GM19239 (cell line): ENCODE measurements at places on chromosomes 16 and 17.

DNA sequence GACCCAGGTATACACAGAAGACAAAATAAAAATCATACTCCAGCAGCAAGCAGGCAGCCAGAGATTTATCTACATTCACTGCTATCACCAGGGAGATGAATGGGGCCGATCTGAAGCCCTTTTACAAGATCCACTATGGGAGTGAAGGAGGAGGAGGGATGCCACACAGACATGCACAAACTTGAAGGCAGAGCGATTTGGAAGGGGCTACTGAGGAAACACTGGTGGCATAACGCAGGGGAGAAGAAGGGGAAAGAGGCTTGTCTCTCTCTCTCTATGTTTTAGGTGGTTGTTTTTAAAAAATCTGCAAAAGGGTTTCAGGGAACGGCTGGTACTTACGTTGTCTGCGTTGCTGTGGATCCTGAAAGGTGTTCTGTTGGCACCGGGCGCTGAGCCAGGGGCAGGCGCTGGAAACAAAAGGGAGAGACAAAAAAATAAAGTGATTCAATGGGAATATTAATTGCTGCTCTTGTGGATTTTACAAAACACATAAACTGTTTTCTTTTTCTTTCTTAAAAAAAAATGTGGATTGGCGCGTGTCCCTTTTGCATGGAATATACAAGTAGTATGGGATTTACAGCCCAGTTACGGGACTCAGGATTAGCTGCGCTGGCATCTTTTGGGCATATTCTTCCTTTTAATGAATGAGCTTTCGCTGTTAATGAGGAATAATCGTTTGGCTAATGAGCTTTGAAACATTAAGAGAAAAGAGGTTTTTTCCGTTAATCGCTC is 255.3 kb upstream of the PMFBP1 start:
- no peak for DNase-seq

GRCh38 chr16:51834133-51834532 is 683.1 kb upstream of the SALL1 start:
- DNase-seq = no peak

DNA sequence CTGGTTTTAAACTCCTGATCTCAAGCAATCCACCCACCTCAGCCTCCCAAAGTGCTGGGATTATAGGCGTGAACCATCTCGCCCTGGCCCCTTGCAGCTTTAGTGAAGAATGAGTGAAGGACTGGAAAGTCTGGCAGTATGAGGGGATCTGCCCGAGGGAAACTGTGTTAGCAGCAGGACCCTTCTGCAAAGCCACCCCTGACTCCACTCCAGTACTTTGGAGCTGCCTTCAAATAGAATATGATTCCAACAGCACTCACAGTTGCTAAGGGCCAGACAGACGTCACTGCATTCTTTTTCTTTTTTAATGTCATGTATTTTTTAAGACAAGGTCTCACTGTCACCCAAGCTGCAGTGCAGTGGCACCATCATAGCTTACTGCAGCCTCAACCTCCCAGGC is 52.3 kb downstream of the KPNA2 start:
- DNase-seq = no peak

- no peak for DNase-seq
Observed at GRCh38 chr17:37294888-37295287, 80.9 kb upstream of the C17orf78 start.

- DNase-seq = no peak
Observed at GRCh38 chr16:53864819-53865493, 161.0 kb downstream of the FTO start.

DNA sequence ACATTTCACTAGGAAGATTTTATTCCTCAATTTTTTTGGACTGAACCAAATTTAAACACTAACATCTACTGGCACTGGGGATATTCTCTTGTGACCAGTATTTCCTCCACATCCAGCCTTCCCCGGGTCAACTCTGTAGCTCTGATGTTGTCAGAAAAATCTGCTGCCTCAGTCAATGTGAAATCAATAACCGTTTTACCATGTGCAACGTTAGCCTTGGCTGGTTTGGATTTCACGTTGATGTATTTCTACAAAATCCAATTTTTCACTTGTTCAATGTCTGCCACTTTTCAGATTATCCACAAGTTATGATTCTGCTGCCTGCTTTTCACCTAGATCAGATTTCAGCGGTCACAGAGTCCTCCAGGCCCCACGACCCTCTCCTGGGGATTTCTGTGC is 7.1 kb downstream of the SGCA start:
- DNase-seq = no peak

- DNase-seq = no peak
Observed at GRCh38 chr16:55120408-55120807, 189.7 kb downstream of the IRX5 start.

DNA sequence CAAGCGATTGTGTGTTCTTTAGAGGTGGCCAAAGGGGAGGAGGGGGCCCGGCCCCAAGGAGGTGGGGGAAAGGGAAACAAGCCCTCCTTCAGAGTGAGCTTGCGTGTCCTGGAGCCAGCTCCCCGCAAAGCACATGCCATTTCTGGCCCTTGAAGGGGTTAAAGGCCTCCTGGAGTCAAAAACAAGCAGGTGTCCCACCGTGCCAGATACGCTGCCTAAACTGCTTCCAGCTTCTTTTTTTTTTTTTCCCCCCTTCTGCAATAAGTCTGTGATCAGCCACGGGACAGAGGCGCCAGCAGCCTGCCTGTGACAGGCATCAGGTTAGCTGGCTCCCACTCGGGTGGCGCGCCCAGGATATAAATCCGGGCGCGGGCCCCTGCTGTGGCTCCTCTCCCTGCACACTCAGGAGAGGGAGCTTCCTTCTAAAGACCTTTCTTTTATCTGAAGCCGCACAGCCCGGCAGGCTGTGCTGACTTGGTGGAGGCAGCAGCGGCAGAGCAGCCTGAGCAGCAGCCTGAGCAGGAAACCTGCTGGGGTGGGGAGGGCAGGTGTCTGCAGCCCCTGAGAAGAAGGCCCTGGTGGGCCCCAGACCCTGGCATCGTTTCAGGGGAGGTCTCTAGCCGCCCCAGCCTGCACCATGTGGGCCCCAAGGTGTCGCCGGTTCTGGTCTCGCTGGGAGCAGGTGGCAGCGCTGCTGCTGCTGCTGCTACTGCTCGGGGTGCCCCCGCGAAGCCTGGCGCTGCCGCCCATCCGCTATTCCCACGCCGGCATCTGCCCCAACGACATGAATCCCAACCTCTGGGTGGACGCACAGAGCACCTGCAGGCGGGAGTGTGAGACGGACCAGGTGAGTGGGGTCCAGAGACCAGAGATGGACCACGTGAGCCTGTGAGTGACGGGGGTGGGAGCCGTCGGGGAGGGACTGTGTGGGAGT is at the start of gene WFIKKN2:
TSS of gene WFIKKN2 (plus strand) at position 286 of the 934 bp plus-strand sequence. CDS start at position 638, 352 bp downstream.
- DNase-seq = no peak

- DNase-seq = no peak
Observed at GRCh38 chr17:17494870-17495535, 1.2 kb downstream of the RASD1 start.

GRCh38 chr16:66596986-66597848 is 7.3 kb upstream of the CMTM3 start:
- no peak for DNase-seq

DNA sequence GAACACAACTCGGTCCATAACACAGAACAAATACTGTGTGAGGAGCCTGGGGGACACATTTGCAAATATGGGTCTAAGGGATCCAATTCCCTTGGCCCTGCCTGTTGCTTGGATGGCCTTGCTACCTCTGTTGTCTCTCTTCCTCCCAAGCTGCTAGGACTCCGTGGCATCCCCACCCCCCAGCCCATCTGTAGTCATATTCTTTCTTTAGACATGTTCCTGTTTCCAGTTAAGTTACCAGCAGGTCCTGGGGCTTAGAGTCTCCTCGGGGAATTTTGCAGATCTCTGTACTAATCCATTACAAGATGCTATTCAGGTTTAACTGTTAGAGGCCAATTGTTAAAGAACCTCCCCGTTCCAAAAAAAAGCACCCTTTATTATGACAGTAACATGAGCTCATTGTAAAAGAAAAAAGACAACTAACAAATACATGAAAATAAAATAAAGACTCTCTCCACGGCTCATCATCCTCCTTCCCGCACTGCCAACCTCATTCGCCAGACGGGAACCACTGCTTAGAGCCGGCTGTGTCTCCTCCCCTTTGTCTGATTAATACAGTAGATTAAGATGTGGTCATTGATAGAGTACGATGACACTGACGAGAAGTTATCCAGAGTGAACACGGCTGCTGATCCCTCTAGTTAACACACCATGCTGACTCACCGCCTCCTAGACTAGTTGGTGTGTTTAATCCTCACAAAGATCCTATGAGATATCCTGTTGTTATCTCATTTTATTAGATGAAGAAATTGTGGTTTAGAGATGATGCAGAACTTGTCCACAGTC is 22.2 kb downstream of the HS3ST4 start:
- no peak for DNase-seq

DNA sequence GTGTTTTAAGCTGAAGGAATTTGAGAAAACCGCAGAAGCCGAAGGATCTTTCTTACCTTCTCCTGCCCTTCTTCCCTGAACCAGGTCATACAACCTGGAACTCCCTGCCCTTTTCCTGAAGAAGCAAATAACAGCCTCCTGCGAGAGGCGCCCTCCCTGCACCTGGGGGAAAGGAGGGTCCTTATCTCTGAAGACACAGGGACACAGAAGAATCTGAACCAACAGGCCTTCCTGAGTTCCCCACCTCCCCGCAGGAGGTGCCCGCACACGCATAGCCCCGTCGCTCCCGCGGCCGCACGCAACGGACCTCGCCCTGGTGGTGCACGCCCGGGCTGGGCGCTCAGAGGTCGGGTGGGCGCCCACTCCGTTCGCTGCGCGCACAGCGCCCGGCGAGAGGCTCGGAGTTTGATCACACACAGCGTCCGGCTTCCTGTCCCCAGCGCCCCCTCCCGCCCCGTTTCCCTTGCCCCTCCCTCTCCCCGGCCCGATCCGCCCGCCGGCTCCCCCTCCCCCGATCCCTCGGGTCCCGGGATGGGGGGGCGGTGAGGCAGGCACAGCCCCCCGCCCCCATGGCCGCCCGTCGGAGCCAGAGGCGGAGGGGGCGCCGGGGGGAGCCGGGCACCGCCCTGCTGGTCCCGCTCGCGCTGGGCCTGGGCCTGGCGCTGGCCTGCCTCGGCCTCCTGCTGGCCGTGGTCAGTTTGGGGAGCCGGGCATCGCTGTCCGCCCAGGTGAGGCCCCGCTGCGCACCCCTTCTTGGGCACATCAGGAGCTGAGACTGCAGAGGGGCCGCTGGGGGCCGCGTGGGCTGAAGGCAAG is at the start of gene TNFSF12:
TSS of gene TNFSF12 (plus strand) at position 474 of the 816 bp plus-strand sequence. CDS start at position 570, 96 bp downstream.
- DNase-seq = no peak

GRCh38 chr16:49395021-49395420 is 21.4 kb downstream of the C16orf78 start:
- DNase-seq = no peak

- peak; percentile 50 for DNase-seq
Observed at GRCh38 chr16:84088695-84089395, 27.9 kb downstream of the MBTPS1 start.

GRCh38 chr16:50765861-50766260 is 24.0 kb downstream of the CYLD start:
- DNase-seq = no peak

DNA sequence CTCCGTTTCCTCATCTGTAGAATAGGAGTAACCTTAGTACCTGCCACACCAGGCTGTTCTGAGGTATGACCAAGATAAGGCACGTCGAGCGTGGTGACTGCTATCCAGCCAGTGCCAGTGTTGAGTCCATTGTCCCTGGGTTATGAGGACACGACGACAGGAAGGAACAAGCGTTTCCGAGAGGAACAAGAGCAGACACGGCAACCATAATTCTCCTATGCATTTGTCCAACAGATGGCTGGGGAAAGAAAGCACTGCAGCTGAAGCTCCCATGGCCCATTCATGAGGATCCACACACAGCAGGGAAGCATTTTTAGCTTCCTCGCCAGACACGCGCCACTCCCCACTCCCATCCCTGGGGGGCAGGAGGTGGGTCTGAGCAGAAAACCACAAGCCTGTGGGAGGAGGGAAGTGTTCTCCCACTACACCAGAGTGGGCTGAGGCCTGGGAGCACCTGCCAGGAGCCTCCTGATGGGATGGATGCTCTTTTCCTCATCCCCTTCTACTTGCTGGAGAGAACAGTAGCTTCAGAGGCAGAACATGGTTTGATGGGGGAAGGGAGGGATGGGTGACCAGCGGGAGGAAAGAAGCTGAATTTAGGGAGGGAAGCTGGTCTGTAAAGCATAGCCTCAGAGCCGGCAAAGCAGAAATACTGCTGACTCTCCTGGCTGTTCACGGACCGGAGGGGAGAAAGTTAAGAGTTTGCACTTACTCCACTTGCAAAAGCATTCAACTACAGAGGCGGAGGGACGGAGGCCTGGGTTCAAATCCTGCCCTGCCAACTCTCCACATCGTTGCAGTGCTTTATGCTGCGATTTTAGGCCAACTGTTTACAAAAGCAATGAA is 2.7 kb downstream of the COTL1 start:
- DNase-seq = no peak

DNA sequence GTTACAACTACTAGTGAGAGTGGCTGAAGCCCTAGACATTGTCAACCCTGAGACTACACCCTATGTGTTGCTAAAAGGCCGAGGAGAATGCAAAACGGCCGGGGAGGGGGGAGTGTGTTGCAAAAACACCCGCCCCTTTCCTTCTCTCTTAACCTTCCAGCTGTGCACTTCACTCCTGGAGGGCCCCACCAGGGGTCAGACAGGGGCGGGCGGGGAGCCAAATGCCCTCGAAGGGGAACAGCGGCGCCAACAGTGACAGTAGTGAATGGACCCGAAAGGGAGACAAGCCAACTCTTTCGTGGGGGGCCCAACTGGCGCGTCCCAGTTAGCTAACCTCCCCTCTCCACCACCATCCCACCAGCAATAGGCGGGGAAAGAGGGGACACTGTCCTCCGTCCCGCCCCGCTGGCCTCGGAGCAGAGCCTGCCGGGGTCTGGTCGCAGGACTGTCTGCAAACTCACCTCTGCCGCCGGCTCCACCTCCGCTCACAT is 352 bp downstream of the MARF1 start:
- DNase-seq = no peak

GRCh38 chr16:12061336-12062055 is 85.0 kb downstream of the SNX29 start:
- no peak for DNase-seq

DNA sequence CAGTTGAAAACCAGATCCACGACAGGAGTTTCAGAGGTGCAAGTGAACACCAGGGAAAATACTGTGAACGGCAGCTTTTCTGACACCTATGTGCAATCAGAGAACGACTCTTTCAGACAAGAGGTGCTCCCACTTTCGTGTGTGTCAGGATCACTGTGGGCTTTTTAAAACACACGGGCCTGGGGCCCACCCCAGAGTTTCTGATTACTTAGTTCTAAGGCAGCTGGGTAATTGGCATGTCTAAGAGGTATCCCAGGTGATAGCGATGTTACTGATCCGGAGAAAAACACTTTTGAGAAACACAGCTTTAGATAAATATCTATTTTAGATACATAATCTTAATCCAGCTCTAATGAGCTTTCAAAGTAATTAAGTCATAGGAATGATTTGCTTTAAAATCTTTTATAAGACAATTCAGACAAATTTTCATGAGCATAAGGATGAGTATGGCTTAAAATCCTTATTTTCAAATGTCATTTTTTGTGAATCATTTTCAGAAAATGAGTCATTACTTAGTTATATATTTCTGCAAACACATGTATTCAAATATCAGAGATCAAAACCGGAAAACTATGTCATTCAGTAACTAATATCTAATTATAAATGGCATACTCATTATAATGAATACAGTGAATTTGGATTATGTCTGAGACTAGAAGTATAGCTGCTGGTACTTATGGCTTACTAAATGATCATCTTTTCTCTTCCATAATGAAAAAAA is 217.9 kb upstream of the PSMD7 start:
- no peak for DNase-seq
